ENCODE measurements at places on chromosomes 16 and 17.

GRCh38 chr17:7404737-7405349 is 946 bp upstream of the TMEM256 start:
- DNase-seq: peak; percentile 51

DNA sequence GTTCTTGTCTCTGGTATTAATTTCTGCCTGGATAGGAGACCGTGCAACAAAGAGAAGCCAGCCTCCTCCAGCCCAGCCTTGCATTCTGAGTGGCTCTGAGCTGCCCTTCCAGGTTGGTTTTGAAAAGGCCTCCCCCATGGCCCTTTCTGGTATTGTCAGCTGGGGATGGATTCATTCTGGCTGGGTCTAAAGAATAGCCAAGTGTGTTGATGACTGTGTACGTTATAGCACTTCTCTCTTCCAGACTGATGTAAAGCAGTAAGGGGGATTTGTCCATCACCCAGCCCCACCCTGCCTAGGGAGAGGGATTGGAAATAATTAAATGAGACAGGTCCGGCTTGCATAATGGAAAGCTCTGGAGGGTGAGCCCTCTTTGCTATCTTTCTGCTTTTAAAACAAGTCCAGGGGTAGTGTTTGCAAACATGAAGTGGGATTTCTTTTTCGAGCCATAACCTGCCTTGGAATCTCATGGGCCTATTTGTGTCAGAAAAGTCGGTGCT is 146.4 kb downstream of the MSI2 start:
- no peak for DNase-seq

- no peak for DNase-seq
These were observed 94.0 kb upstream of the CDH5 start for GRCh38 chr16:66272461-66272860.

- no peak for DNase-seq
These were observed 213.4 kb downstream of the SOX9 start for GRCh38 chr17:72334205-72334604.

GRCh38 chr17:82121246-82121645 is 23.2 kb upstream of the FASN start:
- no peak for DNase-seq

- DNase-seq: no peak
These were observed 8.6 kb downstream of the CX3CL1 start for GRCh38 chr16:57380671-57381462.

GRCh38 chr16:1032607-1033006 is 39.9 kb upstream of the SSTR5 start:
- no peak for DNase-seq

DNA sequence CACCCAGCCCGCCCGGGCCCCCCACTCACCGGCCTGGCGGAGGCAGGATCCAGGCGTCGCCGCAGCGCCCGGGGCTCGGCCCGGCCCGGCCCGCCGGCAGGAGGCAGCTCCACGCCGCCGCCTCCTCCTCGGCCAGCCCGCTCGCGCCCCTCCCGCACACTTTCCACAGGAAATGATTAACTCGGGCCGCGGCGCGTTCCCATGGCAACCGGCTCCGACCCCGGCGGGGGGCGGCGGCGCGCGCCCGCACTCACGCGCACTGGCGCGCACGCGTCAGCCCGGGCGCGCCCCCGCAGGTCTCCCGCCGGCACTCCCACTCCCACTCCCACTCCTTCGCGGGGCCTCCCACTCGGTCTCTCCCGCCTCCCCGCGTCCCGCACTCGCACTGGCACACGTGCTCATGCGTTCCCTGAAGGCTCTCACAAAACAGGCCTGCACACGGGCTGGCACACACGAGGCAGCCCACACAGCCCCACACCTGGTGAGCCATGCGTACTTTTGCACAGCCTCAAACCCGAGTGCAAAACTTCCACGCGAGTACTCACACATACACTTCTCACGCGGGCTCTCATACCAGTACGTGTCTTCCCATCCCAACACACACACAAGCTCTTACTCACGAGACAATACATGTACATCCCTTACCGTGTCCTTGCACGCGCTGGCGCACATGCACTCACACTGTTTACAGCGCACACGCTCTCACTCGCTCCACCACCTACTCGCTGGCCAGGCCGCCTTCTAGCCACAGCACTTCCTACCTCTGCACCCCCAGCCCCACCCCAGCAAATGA is at the start of gene KIFC3:
TSS of gene KIFC3 (minus strand) at position 151 of the 793 bp plus-strand sequence. CDS start 4,248 bp downstream, outside the sequence.
- peak; percentile 50 for DNase-seq

- DNase-seq: no peak
These were observed 5.9 kb downstream of the SLC5A11 start for GRCh38 chr16:24851700-24852099.

DNA sequence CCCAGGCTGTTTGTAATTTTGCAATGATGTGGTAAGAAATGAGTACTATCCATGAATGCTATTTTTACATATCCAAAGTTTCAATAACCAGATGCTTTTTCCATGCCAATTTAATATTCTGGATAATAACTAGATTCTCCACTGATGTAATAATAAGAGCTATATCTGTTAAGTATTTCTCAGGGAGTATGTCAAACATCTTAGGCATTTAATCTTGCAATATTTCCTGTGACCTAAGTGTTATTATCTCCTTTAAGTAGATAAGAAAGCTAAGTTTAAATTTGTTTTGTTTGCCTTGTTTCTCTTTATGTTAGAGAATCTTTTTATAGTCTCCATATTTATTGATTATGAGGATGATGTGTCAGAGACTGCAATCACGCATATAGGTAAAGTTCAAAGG is 32.3 kb upstream of the HS3ST3A1 start:
- no peak for DNase-seq

DNA sequence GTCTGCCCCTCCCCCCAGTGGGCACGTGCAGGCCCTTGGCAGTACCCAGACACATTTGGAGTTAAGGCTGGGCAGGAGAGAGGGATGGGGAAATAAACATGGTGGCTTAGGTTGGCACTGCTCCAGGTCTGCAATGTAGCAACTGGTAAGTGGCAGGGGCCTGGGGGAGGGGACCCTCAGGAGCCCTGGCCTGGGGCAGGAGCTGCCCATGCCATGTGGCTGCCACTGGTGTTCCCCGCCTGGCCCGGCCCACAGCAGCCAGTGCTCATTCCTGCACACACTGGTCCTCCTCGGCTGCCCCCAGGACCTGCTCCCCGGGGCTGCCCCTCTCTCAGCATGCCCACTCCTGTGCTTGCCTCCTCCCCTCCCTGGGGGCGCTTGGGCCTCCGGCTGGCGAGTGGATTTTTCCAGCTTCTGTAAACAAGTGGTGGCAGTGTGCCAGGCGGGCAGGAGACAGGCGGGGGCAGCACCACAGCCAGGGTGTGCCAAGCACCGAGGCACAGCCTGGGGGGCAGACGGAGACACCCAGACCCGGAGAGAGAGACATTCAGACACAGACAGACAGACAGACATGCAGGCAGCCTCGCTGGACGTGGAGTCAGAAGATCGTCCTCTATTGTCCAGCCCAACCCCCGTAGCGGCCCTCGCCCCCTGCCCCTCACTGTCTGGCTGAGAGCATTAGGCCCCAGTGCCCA is 9.4 kb downstream of the THRA start:
- no peak for DNase-seq

GRCh38 chr17:75241502-75241901 is 19.9 kb downstream of the GGA3 start:
- no peak for DNase-seq

- DNase-seq: no peak
These were observed 77.9 kb upstream of the TOX3 start for GRCh38 chr16:52624891-52625290.

- DNase-seq: no peak
These were observed 18.2 kb upstream of the KRT20 start for GRCh38 chr17:40903129-40903847.

- DNase-seq: no peak
These were observed 108.4 kb upstream of the ZKSCAN2 start for GRCh38 chr16:25366078-25366477.

GRCh38 chr16:23324727-23325126 is 22.6 kb downstream of the SCNN1B start:
- DNase-seq: no peak

- no peak for DNase-seq
These were observed 48.6 kb downstream of the CMIP start for GRCh38 chr16:81492965-81493754.

- no peak for DNase-seq
These were observed 28.6 kb downstream of the COG7 start for GRCh38 chr16:23424292-23424958.

GRCh38 chr17:65297384-65297783 is 160.2 kb downstream of the RGS9 start:
- no peak for DNase-seq

- no peak for DNase-seq
These were observed 15.1 kb downstream of the GJD3 start for GRCh38 chr17:40349477-40349894.

GRCh38 chr17:12097326-12097725 is 76.6 kb downstream of the MAP2K4 start:
- DNase-seq: no peak

- no peak for DNase-seq
These were observed 61.5 kb downstream of the NF1 start for GRCh38 chr17:31156326-31156725.

GRCh38 chr16:71460236-71460635 is 1.8 kb downstream of the ZNF23 start:
- DNase-seq: no peak

DNA sequence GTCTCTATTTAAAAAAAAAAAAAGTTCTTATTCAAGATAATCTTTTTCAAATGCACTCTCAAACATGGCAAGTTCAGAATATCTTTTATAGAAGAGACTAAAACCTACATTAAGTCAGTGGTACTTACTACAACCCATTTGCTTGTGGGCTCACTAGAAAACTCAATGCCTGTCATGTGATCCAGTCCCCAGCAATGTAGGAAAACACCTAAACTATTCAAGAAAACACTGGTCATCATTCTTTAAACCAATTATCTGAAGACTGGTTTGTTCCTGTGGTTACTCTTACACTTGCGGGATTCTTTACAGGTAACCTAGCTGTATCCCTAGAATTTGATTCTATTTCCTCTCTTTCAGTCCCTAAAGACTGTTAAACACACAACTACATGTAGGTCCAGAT is 19.6 kb downstream of the MED13 start:
- DNase-seq: no peak

DNA sequence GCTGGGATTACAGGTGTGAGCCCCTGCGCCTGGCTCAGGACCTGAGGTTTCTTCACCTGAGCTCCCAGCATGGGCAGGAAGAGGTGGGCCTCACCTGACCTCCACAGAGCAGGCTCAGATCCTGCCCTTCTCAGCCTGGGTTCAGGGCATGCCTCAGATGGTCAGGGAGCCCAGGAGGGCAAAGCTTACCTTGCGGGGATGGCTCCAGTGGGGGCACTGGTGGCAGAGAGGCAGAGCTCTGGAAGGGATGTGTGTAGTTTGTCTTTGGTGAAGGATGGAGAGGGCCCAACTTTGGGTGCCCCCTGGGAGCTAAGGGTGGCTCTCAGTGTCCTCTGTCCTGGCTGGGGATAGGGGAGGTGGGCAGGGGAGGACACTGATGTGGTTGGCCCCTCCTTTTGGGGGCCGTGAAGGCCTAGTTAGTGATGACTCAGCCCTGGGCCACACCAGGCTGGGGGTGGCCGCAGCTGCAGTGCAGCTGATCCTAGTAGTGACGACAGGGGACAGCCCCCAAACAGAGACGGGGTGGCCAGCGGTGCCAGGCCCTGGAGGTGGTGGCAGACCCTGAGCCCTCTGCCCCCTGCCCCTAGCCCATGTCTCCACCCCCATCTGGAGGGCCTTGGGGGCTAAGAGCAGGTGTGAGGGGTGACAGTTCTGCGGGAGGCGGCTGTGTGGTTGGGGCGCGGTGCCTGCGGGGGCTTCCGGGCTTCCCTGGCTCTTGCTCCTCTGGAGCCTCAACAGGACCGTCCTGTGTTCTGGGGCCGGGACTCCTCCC is 5.8 kb downstream of the NHERF2 start:
- DNase-seq: no peak

DNA sequence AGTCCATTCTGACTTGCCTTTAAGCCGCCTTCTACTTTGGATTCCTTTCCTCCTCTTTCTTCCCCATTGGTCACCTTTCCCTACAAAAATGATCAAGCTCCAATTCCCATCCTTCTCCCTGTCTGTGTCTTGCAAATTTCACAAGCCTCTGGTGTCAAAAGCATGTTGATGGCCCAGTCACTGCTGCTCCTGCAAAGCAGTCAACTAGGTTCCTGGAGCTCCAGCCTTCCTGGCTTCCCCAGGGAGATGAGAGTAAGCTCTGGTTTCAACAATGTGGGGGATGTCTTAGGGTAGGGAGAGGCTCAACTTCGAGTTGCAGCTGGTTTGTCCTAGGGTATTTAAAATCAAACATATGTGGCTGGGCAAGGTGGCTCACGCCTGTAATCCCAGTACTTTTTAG is 36.1 kb upstream of the HELZ start:
- no peak for DNase-seq

- DNase-seq: no peak
These were observed 287 bp upstream of the INTS2 start for GRCh38 chr17:61928101-61928436.

- no peak for DNase-seq
These were observed 937.7 kb upstream of the SOX9 start for GRCh38 chr17:71183066-71183660.

GRCh38 chr16:4709481-4709880 is 16.1 kb downstream of the NUDT16L1 start:
- no peak for DNase-seq

GRCh38 chr16:50530277-50531236 is 17.6 kb upstream of the NKD1 start:
- DNase-seq: no peak

DNA sequence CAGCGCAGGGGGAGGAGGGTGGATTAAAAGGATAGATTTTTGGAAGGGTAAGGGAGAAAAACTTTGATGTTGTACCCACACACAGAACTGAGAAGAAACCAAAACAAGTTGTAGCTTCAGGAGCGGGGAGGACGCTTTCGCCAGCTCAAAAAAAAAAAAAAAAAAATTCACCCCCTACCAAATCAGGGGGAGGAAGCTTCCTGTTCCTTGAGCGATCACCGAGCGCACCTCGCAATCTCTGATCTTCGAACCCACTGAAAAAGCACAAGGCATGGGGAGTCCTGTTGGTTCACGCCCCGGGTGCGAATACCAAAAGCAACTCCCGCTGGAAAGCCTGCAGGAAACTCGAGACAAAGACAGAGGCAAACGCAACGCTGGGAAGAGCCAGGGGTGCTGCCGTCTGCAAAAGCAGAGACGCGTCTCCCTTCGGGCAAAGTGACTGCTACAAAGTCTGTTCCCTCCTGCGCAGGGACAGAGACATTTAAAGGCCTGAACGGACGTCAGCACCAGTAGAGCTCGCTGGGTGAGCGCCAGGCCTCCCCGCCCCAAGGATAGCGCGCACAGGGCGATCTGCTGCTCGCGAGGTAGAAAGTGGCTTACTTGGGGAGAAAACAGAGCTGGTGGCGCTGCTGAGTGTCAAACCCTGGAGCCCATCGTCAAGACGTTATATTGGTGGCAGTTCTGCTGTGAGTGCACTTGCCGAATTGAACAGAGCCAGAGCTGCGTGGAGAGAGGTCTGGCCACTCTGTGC is 190.4 kb downstream of the USP22 start:
- DNase-seq: no peak

DNA sequence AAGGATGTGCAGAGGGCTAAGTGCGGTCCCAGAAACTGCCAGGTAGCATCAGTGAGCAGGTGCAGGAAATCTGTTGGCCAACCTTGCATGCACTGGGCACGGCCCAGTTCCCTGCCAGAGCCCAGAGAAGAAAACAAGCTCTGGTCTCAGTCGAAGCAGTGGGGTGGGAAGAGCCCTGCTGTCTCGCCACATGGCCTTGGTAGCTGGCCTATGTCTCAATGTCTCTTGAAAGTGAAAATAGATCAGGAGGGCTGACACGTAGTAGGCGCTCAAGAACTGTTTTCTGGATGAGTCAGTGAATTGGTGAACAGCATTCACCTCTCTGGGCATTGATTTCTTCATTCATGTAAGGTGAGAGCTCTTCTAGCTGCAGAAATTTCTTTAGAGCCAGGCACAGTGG is 90.4 kb downstream of the MARF1 start:
- DNase-seq: no peak

- DNase-seq: no peak
These were observed 1.3 kb downstream of the ARRB2 start for GRCh38 chr17:4711661-4712181.
